ENCODE measurements at places on chromosomes 5 and 9.

DNA sequence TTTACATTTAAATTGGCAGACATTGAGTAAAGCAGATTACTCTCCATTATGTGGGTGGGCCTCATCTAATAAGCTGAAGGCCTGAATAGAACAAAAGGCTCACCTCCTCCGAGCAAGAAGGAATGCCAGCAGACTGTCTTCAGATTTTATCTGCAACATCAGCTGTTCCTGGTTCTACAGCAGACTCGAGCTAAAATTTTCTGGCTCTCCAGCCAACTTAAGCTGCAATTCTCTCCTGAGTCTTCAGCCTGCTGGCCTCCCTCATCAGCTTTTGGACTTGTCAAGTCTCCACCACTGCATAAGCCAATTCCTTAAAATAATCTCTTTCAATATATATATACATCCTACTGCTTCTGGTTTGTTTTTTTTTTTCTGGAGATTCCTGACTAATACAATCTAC lies 12.5 kb downstream of the TRPM3 start:
- DNase-seq = no peak

DNA sequence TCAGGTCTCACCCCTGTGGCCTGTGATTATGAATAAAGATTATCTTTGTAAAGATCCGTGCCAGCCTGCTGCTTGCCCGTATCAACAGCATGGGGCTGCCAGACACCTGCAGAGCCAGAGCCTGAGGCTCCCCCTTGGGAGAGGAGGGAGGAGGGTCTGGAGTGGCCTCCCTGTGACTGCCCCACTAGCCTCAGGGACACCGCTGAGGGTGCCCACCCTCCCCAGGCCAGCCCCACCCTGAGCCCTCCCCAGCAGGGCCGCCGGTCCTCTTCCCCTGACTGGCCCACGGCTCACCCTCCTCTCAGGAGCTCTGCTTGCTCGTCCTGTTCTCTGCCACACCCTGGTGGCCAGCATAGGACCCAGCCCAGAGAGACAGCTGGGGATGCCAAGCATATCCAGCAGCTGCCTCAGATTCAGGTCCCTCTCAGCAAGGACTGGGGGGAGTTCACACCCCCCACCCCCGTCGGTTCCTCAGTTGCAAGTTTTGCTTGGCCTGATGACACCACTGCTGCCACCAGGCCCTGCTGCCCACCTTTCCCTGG lies 1.9 kb downstream of the SSNA1 start:
- no peak for DNase-seq

- DNase-seq = no peak
Measured at GRCh38 chr9:16217943-16218701, 652.3 kb downstream of the BNC2 start.

DNA sequence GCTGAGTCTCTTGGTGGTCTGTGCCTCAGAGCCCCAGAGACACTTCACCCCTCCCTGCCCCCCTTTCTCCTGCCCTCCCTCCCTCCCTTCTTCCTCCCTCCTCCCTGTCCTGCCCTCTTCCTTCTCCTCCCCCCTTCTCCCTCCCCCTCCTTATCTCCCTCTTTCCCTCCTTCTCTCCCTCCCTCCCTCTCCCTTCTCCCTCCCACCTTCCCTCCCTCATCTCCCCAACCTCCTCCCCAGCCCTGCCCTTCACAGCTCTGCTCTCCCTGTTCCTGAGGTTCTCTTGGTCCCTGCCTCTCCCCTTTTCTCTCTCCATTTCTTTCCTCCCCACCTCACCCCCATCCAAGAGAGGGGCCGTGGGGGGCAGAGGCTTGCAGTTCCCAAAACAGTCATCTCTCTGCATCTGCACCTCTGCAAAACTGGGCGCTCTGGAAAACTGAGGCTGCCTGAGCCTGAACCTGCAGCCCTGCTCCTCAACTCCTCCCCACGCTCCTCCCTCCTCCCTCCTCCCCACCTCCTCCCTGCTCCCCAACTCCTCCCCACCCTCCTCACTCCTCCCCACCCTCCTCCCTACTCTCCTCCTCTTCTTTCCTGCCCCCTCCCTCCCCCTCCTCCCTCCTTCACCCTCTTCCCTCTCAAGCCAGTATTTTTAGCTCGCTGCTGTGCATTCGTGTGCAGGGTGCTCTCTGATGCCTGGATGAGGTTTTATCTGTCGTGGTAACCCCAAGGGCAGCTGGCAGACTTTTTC lies 219.1 kb downstream of the C9orf50 start:
- no peak for DNase-seq

DNA sequence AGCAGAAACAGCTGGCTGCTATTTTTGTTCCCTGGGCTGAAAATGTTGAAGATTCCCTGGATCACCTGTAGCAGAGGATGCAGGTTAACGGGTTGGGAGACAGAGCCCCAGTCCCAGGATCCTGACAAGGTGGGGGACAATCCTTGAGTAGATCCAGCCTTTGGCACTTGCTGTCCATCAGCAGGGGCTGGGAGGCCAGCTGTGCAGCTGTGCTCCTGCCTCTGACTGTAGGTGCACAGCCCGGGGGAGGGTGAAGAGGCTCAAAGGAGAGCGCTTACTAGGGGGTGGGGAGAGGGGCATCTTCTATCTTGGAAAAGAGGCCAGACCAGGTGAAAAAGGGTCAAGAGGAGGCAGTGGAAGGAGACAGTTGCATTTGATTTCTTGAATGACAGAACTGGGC lies 3.5 kb upstream of the DDX41 start:
- no peak for DNase-seq

- DNase-seq = peak; percentile 85
Measured at GRCh38 chr9:116860509-116861120, 173.5 kb downstream of the TRIM32 start.

DNA sequence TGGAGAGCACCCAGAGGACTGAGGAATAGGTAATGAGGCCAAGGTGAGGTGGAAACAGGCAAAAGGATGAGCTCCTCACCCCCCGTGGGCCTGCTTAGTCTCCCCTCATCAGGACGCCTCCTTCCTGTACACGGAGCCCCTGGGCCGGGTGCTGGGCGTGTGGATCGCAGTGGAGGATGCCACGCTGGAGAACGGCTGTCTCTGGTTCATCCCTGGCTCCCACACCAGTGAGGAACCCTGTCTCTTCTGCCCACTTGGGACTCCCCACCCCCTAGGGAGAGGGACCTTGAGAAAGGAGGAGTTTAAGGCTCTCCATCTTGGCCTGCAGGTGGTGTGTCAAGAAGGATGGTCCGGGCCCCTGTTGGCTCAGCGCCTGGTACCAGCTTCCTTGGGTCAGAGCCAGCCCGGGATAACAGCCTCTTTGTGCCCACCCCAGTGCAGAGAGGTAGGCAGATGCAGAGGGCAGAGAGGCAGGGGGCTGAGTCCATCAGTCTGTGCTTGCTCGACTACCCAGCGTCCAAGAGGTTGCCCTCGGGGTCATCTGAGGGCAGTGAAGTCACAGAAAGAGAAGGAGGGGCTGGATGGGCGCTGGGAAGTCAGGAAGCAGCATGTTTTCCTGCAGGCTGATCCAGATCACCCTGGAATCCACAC lies 7.0 kb downstream of the DOLK start:
- DNase-seq = peak; percentile 70

Data from WERI-Rb-1 (cell line).